Hippocampal formation (tissue), 2 donors: ENCODE measurements at places on chromosomes 6 and 20.

DNA sequence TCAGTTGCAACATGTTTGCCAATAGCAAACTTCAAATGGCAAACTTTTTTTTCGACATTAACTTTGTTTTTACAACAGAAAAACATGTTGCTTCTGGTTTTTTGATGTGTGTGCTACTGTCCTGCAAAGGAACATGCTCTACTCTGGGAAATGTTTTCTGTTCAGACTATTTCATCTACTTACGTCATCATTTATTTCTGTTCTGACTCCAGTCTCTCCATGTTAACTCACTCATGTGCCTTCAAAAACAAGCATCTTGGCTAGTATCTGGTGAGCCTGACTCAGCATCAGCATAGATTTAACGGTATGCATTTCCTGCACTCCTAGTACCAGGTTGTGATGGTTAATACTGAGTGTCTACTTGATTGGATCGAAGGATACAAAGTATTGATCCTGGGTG lies 36.1 kb upstream of the MAP7 start:
- no peak for DNase-seq

- no peak for DNase-seq
Observed at GRCh38 chr20:48189181-48189580, 403.9 kb upstream of the SULF2 start.

GRCh38 chr20:11111191-11111590 lies 437.4 kb upstream of the JAG1 start:
- no peak for DNase-seq

- DNase-seq: no peak
Observed at GRCh38 chr6:120157873-120158272, 808.3 kb upstream of the MAN1A1 start.

DNA sequence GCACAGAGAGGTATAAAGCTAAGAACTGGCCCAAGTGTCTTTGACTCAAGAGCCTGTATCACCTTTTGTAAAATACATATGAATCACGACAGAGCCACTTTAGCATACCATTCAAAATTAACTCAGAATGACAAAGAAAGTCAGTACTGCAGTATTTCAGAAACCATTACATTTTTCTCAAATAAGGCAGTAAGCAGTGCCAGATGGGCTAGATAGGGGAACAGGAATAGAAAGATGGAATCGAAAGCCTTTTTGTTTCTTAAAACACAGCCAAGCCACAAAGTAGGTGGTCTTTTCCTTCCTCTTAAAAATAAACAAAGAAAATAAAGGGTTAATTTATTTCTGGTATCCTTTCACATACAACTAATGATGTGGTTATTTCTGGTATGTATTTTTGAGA lies 10.3 kb downstream of the CLDN20 start:
- no peak for DNase-seq

DNA sequence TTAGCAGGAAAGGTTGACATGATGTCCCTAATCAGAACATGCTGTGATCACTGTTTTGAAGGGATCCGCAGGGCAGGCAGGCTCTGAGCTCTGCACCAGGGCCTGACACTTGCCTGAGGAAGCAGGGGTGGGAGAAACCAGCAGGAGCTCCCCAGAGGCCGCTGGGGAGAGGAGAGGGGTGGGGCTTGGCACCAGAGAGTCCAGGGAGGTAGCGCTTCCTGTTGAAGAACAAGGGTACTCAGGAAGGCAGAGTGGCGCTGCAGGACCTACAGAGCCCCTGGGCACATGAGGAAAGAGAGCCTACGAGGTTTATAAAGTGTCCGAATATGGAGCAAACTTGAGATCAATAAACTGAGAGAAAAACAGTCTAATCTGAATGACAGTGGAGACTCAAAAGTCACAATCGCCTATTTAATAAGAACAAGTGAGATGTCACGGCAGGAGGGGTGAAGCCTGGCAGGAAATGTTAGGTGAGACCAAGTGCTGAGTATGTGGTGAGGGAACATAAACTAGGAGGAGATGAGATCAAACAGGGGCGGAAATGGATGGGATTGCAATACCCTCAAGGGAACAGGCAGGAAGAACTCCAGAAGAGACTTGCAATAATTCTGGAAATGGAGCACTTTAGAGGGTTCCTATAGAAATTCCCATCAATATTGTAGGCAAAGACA lies 5.8 kb upstream of the TBXT start:
- no peak for DNase-seq

DNA sequence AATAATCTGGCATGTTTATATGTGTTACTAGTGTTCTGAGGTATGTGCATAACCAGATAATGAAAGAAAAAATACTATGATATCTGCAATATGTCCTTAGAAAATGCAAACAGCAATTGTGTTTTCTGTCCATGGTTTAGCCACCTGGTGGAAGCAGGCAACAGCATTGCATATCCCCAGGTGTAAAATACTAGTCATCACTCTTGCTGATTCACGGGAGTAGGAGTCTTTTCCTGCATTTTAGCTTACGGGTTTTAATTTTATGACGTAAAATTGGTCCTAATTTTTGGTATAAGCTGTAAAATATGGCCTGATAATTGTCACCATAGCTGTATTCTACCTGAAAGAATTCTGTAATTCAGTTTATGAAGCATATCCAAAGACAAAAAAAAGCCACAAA lies 2.5 kb downstream of the RNF182 start:
- no peak for DNase-seq

GRCh38 chr6:167993169-167993568 lies 4.3 kb upstream of the KIF25 start:
- no peak for DNase-seq

GRCh38 chr6:119347466-119348095 lies 2.0 kb downstream of the MAN1A1 start:
- DNase-seq: no peak

- DNase-seq: no peak
Observed at GRCh38 chr20:48846516-48847492, 19.0 kb upstream of the PREX1 start.

DNA sequence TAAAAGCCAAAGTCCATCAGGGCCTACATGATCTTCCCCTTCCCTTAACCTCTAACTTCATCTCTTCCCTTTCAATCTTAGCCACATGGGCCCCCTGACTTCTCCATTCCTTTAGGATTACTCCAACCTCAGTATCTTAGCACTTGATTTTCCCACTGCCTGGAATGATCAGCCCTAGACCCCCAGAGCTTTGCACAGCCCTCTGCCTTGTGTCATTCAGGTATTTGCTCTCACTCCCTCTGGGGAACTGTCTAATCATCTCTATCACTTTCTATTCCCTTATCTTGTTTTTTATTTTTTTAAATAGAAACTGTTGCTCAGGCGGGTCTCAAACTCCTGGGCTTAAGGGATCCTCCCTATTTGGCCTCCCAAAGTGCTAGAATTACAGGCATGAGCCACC lies 13.3 kb upstream of the ZNFX1 start:
- DNase-seq: no peak

DNA sequence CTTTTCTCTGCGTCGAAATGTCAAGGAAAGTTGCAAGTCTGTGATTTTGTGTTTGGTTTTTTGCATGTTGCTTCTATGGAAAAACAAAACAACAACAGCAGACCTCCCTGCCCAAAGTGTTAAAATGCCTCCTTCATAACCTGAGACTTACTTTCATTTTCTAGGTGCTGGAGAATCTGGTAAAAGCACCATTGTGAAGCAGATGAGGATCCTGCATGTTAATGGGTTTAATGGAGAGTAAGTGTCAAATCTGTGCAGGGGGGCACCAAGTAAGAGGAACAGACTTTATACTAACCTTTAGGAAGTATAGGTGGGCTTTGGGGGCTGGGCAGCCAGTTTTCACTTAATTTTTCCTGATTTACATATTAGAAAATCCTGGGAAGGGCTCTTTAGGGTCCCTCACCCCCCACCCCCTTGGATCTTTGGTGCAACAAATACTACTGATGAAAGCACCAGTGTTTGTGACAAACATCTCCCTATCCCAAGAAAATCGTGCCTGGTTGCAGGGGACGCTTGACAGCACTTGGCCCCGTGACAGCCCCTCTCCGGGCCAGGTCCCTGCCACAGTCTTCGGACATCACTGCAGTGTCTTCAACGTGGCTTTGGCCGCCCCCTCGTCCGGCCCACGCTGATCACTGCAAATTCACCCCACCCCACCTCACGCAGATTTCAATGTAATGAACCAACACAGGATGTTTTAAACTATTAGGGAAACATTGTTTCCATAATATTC lies 43.1 kb downstream of the GNAS start:
- DNase-seq: no peak

GRCh38 chr20:40233406-40233805 lies 455.6 kb downstream of the MAFB start:
- DNase-seq: no peak

DNA sequence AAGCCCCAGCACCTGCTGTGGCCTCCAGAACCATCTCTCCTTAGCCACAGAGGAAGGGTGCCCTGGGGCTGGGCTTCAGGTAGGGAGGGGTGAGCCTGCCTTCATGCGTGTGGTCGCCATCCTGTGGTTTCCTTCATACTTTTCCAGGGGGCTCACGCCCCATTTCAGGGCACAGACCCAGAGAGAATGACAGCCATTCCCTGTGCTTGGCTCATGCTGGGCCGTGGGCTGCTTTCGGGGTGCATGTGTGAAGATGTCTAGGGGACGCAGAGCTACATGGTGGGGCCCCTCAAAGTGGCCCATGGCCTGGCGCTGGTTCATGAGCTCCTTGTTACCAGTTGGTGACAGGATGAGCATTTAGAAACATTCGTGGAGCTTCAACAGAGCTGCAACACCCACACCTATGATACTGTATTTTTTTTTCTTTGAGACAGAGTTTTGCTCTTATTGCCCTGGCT lies 190.3 kb upstream of the SLC24A3 start:
- DNase-seq: no peak

DNA sequence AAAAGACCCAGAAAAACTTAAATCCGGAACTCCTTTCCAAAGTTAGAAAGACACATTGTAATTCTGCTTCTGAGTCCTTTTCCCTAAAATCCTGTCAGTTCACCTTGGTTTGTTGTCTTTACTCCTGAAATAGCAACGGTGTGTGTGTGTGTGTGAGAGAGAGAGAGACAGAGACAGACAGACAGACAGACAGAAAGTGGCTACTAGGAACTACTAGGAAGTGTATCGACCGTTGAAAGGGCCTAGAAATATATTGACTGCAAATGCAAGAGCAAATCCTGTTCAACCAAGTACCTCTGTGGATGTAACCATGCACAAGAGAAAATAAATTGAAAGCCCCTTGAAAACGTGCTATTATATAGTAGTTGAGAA lies 100.0 kb upstream of the MLIP start:
- DNase-seq: no peak

- no peak for DNase-seq
Observed at GRCh38 chr6:106490030-106490429, 129.5 kb downstream of the CRYBG1 start.

DNA sequence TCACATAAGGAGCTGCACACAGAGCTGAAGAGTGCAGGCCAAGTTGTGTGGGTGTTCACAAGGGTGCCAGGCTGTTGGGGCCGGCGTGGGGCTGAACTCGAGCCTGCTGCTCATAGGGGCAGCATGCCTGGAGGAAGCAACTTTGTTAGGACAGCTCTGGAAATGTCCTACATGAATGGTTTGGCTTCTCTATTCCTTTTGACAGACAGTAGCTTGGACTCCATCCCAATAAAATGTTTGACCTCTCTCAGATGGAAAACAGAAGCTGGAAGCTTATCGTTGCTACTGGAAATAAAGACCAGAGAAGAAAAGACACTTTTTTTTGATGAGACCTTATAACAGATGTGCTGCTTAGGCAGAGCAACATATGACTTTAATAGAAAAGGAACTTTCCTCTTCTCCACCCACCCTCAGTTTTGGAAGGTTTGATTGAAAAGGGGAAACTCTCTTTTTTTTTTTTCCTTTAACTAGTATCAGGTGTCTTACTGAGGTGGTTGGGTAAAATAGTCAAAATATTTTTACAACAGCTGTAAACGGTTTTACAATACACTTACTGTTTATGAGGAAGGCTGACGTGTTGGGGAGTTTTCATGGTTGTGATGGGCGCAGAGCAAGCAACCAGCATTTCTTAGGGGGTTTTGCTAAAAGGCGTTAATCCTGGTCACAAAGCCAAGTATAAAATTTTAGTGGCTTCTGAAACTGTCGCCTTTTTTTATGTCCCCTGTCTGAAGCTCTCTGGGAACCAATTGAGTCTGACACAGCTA lies 80.7 kb upstream of the EEF1E1 start:
- DNase-seq: no peak

DNA sequence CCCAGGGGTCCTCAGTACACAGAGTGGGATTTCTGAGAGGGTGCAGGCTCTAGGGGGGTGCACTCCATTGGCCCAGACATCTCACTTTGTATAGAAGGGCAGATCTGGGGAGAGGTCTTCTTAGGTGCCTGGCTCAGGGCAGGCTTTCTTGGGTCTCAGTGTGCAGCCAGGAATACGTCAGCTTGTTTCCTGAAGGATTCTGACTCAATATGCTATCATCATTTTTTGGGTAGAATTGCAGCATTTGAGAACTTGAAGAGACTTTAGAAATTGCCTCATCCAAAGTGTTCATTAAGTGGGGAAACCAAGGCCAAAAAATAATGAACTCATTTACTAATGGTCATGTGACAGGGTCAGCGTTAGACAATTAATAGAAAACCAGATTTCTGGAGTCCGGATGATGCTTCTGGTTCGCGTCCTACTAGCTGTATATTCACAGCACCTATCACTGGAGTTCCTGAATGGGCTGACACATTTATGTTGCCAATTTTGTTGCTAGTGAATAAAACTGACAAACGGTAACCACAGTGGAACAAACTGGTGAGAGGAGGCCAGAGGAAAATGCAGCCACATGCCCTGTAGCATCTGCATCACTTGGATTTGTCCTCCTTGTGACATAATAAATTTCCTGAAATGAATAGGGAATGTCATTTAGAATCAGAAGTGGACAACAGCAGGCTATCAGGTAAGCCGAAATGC lies 238.9 kb downstream of the TBC1D7 start:
- DNase-seq: no peak

DNA sequence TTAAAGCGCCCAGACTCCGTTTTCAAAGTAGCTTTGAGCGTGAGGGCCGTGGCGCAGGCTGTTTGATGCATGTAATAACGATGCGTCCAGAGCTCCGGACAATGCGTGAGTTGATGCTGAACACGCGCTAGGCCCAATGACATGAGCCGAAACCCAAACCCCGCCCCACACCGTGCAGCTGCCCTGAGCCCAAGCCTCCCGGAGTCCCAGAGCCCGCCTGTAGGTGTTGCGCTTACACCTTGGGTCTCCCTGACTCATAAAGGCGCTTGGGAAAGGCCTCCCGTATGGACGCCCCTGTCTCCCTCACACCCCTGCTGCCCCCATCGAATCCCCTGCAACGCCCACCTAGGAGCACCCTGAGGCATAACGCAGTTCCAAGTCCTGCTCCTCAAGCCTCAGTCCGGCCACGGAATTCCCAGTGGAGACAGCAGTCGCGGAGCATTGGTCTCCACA lies 87.6 kb downstream of the ERMARD start:
- DNase-seq: no peak

- no peak for DNase-seq
Observed at GRCh38 chr20:60097285-60097684, 139.1 kb downstream of the CDH26 start.

DNA sequence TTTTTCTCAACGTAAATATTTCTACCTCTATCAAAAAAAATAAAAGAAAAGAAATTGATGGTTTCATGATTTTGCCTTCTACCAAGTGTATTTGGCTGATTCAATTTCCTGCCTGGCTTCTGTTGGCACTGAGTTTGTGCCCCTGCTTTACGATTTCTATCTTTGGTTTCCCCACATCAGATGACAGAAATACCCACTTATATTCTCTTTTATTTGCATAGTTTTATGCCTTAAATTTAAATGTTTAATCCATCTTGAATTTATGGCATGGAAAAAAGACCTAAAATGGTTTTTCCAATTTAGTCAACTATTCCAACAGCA lies 34.3 kb downstream of the RNF24 start:
- DNase-seq: no peak
